ENCODE measurements at places on chromosomes 4 and X.

DNA sequence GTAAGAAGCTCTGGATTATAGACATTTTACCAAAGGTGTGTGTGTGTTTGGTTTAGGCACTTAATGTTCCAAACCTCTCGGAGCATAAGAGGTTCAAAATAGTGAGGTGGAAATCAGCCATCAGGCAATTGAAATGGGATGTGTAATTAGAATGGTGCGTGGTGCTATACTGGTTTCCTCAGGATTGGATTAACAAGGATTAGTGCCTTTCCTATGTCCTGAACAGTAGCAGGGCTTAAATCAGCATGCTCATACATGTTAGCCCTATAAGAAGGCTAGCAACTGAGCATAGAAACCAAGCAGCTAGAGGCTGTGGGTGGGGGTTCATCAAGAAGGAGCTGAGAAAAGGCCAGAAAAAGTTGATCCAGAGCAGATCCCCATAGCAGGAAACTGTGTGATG, 256.8 kb upstream of the CXXC4 start:
- no peak for DNase-seq

GRCh38 chrX:3598709-3599108, 114.7 kb downstream of the PRKX start:
- no peak for DNase-seq

- no peak for DNase-seq
Observed at GRCh38 chr4:145618210-145618931, 814 bp upstream of the MMAA start.

DNA sequence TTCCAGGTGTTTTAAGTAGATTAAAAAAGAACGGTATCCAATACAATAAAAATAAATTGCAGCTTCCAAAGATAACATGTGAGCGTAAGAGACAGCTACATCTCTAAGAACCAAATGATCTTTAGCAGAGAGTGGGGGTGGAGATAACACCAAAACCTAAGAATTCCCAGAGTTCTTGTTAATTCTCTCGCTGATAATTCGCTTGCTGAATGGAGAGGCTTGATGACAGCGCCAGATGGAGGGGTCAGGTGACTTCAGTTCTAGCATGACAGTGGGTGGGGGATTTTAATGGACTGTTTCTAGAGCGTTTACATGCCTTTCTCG, 2.3 kb downstream of the CLCN4 start:
- no peak for DNase-seq

DNA sequence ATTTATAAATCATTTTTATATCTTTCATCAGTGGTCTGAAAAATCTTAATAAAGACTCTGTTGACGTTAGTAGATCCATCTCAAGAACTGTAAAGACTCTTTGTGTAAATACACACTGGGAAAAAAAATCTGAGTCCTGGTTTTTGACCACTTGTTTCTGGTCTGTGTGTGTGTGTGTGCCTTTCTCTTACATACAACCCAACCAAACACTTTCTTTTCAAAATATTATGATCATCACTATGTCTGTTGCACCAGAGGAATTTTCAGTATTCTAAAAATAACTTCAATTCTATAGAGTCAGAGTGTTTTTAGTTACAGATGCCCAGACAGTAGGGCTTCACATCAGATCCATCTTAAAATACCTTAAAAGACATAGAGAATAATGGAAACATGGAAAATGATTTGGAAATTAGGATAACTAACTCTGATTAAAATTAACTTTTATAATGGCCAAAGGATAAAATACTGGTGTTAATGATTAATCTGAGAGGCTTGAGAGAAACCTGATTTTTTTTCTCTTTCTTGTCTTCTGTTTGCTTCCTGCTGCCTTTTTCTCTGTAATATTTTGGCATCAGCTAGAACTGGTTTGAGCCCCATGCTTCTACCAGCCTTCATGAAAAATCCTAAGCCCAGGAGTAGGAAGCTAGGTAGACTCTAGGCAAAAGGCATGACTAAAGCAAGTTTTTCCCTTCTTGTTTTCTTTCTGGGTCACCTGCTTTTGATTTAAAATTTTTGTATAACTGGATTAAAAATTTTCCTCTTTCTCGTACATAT, 99.7 kb downstream of the ATXN3L start:
- no peak for DNase-seq

- DNase-seq: no peak
Observed at GRCh38 chrX:153903238-153903980, 1.1 kb upstream of the AVPR2 start.

DNA sequence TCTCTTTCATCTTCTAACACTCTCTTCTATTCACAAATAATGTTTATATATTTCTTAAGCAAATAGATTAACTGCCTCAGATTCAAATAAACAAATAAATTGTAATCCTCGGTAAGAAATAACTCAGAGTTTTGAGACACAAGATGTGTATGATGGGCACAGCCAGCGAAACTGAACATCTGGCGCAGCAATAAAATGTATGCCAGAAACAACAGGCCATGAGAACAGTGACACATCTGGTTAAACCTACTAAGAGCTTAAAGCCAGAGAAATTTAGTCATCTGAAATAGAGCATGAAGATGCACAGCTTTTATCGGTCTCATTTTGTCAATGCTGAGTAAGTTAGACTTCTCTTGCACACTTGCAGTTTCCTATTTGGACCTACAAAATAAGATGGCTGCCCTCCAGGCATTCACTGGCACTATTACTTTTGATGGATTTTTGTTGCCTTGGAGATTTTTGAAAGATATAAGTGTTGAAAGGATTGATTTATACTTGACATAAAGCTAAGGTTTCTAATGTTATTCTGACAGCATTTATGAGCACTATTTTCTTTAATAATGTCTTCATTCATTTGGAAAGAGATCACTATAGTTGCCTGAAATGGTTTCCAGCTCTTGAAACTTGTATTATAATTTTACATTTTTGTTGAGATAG, 1444.0 kb downstream of the PCDH18 start:
- no peak for DNase-seq

DNA sequence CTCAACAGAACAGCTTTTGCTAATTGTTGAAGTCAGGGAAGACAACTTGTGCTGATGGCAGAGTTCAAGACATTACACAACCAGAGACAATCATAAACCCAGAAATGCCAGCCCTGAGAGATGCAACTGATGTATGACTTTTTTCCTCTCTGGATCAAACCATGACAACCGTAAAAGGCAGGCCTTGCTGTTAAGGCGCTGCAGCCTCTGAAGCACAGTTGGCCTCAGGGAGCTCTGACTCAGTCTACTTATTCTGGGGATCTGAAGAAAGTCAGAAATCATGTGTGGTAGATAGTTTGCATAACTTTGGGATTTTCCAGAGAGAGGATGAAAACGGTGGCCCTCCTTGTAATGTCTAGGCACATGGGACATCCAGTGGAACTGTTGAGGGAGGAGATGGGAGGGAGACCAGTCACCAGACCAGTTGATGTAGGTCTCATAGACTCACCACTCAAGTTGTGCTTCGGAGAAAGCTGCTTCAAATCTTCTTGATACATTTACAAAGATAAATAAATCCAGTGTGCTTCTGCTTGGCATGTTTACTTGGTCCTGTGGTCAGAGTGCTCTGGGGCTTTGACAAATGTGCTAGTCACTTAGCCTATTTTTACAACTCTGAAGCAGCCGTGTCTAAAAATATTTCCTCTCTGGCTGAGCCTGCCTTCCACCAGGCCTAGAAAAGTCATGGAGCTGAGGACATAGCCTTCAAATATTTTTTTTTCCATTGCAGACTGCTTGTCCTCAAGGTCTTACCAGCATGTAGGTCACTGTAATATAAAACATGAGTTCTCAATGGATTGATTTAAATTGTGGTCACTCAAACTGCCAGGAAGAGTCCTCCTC, 7.5 kb downstream of the HADH start:
- DNase-seq: no peak
